Activated naive CD8-positive, alpha-beta T cell treated with anti-CD3 and anti-CD28 coated beads for 36 hours (primary cell): ENCODE measurements at places on chromosomes 5 and 9.
A peak's percentile ranks its signal among the peaks of the same experiment; 100 is the strongest.

DNA sequence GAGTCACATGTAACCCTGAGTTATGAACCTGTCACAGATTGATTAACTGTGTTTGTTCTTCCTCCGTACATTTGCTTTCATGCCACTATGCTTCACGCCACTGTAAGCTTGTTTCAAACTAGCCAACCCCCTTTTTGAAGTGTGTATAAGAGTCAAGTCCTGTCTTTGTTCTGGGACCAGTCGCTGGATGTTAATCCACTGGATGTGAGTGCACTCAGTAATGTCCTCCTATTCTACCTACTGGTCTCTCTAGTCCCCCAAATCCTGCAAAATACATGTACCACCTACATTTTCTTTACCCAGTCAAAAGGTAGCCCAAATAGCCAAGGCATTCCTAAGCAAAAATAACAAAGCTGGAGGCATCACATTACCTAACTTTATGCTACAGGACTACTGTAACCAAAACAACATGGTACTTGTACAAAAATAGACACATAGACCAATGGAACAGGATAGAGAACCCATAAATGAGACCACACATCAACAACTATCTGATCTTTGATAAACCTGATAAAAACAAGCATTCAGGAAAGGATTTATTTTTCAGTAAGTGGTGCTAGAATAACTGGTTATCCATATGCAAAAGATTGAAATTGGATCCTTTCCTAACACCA, 1139.1 kb upstream of the SEMA6A start:
- no peak for DNase-seq

- DNase-seq, result no peak
Measured at GRCh38 chr9:26459959-26460358, 432.6 kb downstream of the CAAP1 start.

DNA sequence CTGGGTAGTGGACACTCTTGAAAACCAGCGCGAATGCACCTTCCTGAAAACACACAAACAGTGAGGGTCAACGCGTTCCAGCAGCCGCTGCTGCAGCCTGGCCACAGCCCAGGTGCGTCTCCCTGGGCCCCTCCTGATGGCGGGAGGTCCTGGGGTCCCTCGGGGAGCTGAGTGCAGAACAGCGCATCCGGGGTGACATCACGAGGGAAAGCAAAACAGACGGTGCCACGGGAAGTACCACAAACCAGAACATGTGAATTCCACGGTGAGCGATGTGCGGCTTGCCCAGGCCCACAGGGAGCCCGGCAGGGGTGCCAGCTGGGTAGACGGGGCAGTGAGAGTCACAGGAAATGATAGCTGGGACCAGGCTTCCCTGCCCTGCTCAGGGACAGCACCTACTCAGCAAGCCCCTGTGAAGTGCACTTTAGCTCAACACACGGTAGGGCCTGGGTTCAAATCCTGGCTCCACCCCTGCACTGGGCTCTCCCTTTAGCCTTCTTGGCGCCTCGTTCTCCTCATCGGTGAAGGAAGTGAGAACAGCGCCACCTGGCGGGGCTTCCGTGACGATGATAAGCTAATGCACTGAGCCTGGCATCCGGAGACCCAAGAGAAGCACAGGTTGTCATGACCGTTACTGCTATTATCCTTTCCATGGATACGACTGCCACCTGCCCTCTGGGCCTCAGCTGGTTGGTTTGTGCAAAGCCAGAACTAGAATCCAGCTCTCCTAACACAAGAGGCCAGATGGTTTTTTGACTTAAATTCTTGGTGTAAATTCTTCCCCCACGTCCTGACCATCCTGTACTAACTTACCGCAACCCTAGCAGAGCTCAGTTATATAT, 24.6 kb downstream of the GFPT2 start:
- peak; percentile 77 for DNase-seq

- no peak for DNase-seq
Measured at GRCh38 chr9:69996967-69997366, 46.7 kb upstream of the MAMDC2 start.

DNA sequence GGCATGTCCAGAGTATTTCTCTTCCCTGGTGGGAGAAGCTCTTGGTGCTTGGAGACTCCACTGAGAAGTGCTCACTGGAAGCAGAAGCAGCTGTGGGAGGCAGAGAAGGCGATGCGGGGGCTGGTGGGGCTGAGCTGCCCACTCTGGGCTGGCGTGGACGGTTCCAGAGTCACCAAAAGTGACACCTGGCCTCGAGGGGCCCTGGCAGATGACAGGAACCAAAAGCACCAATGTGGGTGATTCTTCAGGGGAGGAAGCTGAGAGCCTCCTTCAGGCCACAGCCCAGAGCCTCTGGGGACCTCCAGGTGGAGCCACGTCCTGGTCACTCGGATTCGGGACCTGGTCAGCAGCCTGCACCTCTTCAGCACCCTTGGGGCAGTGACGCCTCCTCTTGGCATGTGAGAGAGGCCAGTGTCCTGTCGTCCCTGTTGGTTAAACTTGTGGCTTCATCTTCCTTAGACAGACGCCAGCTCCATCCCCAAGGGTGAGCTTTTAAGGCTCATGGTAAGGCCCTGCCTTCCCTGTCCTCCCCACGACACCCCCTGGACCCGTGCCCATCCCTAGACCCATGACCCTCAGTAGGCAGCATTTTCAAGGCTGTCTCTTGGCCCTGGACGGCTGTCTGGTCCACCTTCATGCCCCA, 78.7 kb upstream of the IRX4 start:
- no peak for DNase-seq

- DNase-seq, result no peak
Measured at GRCh38 chr5:82413302-82414040, 135.3 kb upstream of the RPS23 start.

DNA sequence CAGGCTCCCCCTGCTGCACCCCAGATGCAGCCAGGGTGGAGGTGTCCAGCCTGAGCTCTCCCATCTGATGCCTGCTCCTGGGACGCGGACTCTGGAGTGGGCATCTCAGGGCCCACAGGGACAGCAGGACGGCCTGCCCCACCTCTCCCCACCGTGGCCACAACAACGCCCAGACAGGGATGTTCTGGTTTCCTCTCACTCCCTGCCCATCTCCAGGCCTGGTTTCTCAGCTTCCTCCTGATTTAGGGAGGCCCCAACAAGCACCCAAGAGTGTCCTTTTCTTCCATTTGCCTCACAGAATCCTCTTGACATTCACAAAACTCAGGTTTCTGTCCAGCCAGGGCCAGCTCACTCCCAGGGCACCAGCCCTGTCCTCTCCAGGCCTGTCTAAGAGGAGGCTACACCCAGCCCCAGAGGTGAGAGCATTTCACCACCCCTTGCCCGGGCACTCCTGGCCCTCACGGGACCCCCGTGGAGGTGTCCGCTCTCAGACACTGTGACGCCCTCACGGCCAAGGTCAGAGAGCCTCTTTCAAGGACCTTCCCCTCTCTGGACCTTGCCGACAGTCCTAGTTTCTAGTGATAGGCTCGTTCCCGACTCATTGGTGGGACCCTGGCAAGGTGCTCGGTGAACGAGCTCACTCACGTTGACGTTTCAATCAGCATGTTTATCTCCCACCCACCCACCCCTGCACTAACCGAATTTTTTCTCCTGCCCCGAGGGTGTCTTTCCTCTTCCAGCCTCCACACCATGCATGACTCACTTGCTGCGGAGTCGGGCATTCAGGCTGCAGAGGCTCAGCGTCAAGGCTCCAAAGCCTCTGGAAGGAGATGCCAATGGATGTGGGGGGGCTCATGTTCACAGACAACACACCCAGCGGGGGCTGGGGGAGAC, 62.0 kb upstream of the UNC5A start:
- DNase-seq, result no peak

GRCh38 chr9:14348373-14349145, 34.6 kb upstream of the NFIB start:
- DNase-seq, result no peak

DNA sequence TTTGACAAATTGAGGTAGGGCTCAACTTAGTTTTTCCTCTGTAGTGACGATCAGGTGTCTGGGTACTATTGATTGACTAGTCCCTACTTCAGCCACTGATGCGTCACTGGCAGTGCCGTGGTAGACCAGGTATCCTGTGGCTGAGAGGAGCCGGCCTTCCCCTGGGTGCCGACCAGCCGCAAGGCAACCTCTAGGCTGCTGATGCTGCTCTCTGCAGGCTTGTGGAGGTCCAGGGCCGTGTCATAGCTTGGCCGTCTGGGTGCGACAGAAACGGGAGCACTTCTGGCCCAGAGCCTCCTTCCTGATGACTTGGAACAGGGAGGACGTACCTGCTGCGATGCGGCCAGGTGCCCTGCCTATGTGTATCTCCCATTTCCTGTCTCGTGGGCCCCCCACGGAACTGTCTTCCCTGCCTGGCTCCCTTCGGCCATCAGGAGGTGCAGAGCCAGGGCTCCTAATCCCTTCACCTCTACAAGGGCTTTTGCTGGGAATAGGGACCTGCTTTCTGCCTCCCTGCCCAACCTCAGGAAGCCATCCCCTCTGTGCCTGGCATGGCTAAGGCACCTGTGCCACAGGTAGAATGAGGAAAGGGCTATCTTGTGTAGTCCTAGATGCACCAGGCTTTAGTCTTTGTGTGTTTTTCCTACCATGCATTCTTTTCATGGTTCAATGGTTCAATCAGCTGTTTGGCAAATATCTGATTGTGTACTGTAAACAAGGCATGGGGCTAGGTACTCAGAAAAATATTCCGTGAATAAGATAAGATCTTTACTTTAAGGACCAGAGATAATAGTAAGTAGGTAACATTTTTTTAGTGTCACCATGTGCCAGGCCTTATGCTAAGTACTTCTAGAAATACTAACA, 44.6 kb downstream of the MVB12B start:
- DNase-seq, result no peak

DNA sequence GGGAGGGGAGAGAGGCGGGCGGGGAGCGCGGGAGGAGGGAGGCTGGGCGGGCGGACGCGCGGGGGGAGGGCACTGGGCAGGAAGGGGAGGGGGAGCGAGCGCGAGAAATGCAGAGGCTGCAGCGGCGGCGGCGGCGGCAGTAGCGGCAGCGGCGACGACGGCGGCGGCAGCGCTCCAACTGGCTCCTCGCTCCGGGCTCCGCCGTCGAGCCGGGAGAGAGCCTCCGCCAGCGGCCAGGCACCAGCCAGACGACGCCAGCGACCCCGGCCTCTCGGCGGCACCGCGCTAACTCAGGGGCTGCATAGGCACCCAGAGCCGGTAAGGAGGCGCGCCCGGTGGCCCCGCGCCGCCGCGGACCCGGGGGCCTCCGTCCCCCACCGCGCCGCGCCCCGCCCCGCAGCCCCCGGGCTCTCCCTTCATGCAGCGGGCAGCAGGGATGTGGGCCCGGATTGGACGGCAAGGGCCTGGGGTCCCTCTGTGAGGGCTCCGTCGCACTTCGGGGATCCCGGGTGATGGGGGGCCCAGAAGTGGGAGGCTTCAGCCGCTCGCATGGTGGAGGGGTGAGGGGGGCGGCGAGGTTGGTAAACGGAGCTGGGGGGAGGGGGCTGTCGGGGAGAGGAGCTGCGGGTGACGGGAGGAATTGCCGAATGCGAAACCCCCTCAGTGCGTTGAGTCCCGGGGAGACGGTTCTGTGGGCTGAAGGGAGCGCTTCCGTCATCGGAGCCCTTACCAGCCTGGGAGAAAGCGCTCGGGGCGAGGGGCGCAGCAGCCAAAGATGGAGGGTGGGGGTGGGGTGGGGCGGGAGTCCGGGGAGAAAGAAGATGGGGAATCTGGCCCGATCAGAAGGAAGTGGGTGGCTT, at the start of gene BASP1:
TSS of gene BASP1 (plus strand) at position 139 of the 860 bp plus-strand sequence. CDS start 57,586 bp downstream, outside the sequence.
- no peak for DNase-seq

- no peak for DNase-seq
Measured at GRCh38 chr5:42990892-42991291, 49.2 kb downstream of the ANXA2R start.

- no peak for DNase-seq
Measured at GRCh38 chr5:92543201-92543600, 1037.8 kb downstream of the NR2F1-AS1 start.

GRCh38 chr9:82334286-82334685, 345.7 kb downstream of the SPATA31D1 start:
- DNase-seq, result no peak

- DNase-seq, result no peak
Measured at GRCh38 chr5:180592176-180592575, 877 bp upstream of the SCGB3A1 start.

DNA sequence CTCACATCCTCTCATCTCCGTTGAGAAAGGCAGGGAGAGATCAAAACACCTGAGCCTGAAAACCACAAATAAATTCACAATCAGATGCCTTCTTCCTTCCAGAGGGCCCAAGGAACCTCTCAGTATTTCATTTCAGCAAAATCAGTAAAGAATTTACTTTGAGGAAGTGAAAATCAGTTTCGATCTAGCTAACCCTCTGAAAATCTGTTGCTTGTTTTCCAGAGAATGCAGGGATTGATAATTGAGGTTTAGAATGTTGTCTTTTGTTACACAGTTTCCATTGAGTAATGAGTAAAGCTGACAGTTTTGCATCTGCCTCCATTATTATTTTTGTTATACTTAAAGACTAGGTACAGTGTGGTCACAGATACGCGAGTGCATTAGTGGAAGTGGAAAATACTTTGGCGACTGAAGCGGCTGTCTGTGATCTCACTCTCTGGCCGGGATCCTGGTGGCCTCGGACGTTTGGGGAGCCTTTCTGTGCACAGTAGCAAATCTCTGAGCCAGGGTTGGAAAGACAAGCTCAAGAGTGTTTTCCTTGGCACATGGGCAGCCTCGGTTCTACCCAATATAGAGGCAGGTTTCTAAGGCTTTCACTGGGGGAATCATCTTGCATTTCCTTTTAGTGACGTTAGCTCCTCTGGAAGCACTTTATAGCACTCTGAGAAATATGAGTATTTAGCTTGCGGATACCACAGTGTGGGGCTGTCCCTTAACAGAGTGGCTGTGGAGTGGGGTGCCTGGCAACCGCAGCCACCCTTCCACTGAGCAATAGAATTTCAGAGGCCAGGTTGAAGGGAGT, 32.2 kb upstream of the ANGPTL2 start:
- DNase-seq, result no peak

- no peak for DNase-seq
Measured at GRCh38 chr5:6302684-6303083, 75.7 kb downstream of the MED10 start.

- DNase-seq, result no peak
Measured at GRCh38 chr9:84966876-84967830, 297.6 kb downstream of the NTRK2 start.

GRCh38 chr5:172918421-172919371, 40.5 kb upstream of the RPL26L1 start:
- peak; percentile 28 for DNase-seq

GRCh38 chr5:411728-412127, 31.2 kb upstream of the EXOC3 start:
- peak; percentile 59 for DNase-seq
